ENCODE measurements at places on chromosomes 7 and 10. TPM values are rescaled to one million over a fixed set of nuclear protein-coding genes. Genes with fewer than 3 reads are reported as not detected.
A peak's percentile ranks its signal among the peaks of the same experiment; 100 is the strongest.

DNA sequence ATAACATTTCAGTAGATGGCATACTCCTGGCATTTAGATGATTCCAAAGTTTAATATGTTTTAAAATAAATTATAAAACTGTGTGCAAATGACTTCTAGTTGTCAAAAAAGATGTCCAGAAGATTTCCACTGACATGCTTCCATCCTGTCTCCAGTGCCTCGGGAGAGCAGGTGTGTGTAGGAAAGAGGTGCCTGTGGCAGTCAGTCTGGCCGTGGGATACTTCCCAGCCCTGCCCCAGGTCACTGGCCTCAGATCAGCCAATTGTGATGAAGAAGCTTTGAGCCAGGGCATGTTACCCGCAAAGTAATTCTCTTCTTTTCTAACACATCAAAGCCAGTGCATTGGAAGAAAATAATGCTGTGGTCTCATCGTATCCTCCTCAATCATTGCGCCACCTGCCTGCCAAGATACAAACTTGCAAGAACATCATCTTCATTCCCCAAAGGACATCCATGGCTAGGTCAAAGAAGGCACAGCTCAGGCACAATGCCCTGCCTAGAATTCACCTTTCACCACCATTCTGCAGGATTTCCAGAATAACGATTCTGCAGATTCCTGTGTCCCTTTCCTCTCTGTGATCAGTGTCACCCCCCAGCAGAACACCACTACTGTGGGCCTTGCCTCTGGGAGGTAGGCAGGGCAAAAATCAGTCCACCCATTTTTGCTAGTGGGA lies 6.3 kb upstream of the KCNMA1 start:
- peak; percentile 78 for DNase-seq

GRCh38 chr7:96187735-96188134 lies 134.2 kb downstream of the SLC25A13 start:
- no peak for DNase-seq

- DNase-seq = no peak
Observed at GRCh38 chr7:17313194-17313593, 14.7 kb downstream of the AHR start.

GRCh38 chr10:77970869-77971803 lies 44.6 kb upstream of the DLG5 start:
- DNase-seq = peak; percentile 96

DNA sequence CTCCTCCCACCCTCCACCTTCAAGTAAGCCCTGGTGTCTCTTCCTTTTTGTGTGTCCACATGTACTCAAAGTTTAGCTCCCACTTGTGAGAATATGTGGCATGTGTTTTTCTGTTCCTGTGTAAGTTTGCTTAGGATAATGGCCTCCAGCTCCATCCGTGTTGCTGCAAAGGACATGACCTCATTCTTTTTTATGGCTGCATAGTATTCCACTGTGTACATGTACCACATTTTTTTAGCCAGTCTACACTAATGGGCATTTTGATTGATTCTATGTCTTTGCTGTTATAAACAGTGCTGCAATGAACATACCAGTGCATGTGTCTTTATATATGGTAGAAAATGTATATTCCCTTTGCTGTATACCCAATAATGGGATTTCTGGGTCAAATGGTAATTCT lies 710.9 kb downstream of the CCSER2 start:
- DNase-seq = no peak

CHN2 gene
- 0.81 TPM for total RNA-seq

DNA sequence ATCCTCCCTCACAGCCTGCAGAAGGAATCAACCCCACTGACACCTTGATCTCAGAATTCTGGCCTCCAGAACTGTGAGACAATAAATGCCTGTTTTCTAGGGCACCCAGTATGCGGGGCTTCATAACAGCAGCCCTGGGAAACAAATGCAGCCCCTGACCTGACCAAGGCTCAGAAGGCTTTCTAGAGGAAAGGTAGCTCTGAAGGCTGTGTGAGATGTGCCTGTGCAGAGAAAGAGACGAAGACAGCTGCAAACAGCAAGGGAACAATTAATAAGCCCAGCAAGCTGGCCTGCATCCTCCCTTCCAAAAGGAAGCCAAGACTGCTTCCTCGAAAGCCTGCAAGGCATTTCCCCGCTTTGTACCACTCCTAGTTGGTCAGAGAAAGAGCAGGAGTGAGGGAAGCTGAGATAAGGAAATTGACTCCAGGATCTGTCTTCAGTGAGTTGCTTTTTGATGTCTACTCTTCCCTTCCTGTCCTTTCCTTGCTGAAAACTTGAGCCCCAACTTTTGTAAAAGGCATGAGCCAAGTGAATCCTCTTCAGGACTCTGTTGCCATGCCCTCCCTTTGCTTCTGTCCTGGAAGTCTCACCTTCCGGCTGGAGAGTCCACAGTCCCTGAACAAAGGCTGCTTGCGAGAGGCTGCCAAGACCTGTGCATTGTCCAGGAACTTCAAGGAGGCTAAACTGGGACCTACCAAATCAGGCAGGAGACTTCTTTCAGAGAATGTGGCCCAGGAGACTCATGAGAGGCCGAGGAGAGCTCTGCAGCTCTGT lies 71.2 kb upstream of the ARID5B start:
- peak; percentile 44 for DNase-seq

- no peak for DNase-seq
Observed at GRCh38 chr10:50407076-50407801, 155.9 kb upstream of the ASAH2 start.

DNA sequence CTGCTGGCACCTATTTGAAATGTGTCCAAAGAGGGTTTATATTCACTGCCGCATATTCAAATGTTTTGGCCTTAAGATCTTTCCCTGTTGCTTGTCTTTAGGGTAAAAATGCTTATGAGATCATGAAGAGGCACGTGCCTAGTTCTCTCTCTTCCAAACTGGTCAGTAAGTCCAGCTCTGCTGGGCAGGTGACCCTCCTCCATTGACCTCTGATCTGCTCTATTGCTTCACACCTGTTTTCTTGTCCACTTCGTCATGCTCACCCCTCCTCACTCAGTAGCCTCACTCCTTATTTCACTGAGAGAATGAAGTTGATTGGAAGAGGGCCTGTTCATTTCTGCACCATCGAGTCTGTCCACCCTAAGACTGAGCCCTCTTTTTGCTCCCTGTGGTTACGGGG lies 140.5 kb upstream of the COBL start:
- DNase-seq = no peak

DNA sequence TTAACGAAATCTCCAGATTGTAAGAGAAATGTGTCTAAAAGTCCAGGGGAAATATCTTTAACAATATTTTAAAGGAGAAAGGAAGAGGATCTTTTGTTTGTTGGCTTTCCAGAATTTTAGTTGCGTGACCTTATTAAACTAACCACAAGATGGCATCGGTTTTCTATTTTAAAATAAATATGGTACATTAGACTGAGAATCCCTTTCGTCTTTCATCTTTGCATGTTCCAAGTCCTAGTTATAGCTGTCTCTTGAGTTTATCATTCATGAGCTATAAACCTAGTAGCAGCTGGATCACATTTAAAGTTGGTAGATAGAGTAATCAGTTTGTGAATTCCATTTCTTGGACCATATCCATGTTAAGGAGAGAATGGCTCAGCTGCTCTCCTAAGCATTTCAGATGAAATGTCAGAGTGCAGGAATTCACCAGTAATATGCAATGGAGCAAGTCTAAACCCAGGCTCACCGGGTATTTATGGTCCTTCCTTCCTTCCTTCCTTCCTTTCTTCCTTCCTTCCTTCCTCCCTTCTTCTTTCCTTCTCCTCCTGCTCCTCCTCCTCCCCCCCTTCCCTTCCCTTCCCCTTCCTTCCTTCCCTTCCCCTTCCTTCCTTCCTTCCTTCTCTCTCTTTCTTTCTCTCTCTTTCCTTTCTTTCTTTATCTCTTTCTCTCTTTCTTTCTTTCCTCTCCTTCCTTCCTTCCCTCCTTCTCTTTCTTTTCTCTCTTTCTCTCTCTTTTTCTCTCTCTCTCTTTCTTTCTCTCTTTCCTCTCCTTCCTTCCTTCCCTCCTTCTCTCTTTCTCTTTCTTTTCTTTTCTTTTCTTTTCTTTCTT lies 57.8 kb upstream of the RAB18 start:
- peak; percentile 59 for DNase-seq

TMEM213 gene
- 0.33 TPM for total RNA-seq

DNA sequence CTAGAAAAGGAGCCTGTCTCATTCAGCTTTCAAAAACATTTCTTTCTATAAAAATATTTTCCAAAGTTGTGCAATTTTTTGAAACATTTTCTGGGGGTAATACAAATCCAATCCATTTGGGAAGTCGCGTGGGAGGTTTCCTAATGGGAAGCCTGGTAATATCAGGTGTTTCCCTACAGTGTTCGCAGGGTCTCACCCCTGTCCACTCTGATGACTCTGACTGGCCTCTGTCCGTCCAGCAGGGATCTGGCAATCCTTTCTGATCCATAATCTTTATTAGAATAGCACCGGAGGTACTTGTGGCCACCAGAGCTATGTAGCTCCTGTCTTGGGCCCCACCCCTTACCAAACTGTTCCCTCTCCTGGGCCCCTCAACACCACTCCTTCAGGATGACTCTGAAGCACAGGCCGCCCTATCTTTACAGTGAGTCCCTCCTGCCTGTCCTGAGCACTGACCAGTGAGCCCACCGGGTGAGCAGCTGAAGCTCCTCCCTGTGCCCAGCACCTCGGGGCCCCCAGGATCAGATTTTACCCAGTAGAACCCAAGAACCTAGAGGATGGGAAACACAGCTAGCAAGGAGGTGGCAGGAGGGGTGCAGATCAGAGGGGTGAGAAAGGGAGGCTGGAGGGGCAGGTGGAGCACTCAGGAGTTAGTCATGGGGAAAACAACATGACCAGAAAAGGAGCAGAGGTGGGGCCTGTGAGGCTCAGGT lies 84.8 kb downstream of the PTPRE start:
- DNase-seq = no peak

- no peak for DNase-seq
Observed at GRCh38 chr7:82284936-82285519, 158.5 kb downstream of the CACNA2D1 start.

DNA sequence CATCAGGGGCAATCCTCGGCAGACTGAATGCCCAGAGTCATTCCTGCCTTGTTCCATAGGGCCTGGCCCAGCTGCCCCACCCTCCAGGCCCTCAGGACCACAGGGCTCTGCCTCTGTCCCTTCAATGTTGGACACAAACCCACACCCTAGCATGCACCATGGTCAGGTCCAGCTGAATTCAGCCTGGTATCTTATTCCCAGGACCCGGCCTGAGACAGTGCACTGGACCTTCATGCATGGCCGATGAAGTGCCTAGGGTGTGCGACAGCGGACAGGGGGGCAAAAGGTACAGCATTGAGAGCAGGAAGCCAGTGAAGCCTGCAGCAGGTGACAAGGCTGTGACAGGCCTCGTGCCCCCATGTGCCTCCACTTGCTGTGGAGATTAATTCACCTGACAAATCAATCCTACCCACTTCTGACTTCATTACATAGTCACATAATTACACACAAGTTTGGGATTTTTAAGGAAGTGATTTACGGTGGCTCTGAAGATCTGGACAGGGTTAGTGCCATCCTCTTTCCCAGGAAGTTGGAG lies 261.9 kb downstream of the GRID1 start:
- no peak for DNase-seq

DNA sequence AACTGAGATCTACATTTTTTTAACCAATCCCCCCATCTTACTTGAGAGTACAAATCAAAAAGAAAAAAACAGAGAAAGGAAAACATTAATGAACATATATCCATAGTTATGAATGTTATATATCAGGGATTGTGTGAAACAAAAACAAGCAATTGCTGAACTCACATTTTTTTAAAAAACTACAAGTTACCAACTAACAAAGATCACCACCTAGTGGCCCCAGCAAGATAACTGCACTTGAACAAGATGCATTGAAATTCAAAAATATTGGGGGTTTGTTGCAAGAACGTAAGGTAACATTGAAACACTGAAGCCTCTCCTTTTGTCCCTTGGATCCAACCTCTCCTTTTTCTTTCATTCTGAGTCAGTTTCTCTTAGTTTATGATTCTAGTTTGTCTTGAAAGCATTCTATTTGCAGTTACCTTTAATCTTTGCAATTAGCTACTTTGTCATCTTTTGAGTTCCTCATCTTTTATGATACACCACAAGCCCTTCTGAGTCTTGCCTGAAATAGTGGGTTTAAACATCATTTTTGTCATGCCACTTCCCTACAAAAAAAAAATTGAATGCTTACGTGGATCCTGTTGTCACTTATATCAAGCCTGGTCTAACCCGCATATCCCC lies 87.3 kb upstream of the TES start:
- DNase-seq = peak; percentile 81

SLC16A9 gene
- 0.25 TPM for total RNA-seq

DNA sequence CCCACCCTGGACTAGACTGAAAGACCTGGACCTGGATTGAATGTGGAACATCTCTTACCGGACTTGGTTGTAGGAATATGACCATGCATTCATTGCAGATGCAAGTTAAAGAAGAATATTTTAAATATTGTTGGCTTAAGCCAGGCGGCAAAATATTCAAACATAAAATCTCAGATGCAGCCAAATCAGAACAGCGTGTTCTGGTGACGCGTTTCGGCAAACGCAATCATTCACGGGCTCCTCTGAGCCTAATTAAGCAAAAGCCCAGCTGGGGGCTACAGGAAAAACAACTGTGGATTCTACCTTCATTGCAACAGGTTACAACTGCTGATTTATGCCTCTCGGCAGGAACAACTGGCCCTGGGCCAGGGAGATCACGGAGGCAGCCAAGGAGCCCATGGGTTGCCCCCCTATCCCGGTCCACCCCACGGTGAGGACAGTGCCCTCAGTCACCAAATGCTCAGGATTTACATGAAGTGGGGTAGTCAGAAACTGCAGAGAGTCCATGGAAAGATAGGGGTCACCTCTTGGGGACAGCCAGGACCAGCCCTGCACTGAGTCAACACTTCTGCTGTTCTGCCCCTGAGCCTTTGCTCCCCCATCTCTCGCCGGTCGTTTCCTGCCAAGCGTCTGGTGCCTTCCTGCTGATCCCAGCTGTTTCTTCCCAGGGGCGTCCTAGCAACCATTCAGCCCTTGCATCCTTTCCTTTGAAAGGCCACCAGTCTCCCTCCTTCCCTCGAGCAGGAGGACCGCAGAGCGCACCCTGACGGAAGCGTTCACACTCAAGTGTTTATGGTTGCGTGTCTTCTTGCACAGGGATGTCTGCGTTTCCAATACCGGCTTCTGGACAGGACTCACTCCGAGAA lies 64.4 kb upstream of the SFMBT2 start:
- DNase-seq = no peak

C7orf25 gene
- total RNA-seq = 11.3 TPM

DNA sequence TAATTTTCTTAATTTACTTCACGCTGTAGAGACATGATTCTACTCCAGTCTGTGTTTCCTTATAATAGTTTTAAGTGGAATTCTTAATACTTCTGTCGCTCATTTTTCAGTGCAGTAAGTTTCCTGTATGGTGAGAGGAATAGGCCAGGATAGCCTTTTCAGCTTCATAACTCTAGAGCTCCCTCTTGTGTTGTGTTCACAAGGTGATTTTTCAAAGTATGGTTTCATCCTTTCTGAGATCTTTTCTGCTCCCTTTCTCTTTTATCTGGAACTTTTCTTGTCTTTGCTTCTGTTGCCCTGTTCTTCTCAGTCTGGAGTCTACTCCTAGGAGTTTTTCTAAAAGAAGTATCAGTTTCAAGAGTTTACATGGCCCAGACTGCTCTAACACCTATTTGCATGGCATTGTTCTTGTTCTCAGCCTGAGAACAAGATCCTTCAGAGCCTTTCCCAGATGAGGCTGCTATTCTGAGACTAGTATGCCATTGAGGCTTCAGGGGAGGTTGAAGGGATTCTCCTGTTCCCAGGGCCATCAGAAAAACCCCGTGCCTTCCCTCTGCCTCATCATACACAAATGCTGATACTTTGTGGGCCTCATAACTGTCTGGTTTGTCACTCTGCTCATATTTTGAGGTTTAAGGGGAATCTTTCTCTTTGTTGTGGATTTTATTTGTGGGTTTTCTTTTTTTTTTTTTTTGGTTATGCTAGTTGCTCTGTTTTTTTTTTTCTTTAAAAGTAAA lies 21.8 kb downstream of the NET1 start:
- peak; percentile 83 for DNase-seq
